Thymus (tissue), 14 donors: ENCODE measurements at places on chromosomes 4 and X. TPM values are rescaled to one million over a fixed set of nuclear protein-coding genes. Genes with fewer than 3 reads are reported as not detected.

JADE3 gene
- polyA plus RNA-seq, result 3.8 TPM

DNA sequence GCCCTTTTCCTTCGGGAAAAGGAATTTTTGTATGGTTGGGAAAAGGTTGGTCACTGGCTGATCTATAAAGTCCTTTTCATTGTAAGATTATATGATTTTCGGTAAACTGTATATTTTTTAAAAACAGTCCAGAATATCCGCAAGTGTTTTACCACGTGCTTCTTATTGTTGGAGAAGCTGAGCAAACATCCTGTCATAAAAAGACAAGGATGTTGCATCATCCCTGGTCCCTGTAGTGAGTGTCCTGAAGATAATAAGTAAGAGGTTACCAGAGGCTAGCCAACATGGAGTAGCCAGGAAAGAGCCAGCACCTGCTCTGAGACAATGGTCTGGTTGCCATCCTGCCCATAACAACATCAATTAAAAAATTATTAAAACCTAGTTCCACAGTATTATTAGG lies 5.1 kb downstream of the CXCL9 start:
- DNase-seq, result no peak

- no peak for DNase-seq
Measured at GRCh38 chrX:106170318-106170717, 2.2 kb downstream of the PWWP3B start.

DNA sequence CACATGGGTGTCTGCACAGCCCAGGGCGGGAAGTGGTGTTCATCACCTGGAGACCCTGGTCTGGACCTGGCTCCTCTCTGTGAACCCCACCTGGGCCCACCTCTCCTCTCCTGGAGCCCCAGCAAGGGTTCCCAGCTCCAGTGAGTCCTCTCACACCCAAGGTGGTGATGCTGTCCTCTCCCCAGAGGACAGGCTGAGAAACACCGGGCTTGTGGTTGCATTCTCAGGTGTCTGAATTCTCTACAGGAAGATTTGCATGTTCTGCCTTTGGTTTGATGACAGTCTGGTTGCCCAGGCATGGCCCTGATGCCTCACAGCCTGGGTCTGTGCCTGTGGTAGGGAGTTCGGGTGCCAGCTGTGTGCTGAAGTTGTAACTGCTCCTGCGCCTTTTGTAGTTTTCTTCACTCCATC lies 3.8 kb downstream of the MAEA start:
- no peak for DNase-seq

DNA sequence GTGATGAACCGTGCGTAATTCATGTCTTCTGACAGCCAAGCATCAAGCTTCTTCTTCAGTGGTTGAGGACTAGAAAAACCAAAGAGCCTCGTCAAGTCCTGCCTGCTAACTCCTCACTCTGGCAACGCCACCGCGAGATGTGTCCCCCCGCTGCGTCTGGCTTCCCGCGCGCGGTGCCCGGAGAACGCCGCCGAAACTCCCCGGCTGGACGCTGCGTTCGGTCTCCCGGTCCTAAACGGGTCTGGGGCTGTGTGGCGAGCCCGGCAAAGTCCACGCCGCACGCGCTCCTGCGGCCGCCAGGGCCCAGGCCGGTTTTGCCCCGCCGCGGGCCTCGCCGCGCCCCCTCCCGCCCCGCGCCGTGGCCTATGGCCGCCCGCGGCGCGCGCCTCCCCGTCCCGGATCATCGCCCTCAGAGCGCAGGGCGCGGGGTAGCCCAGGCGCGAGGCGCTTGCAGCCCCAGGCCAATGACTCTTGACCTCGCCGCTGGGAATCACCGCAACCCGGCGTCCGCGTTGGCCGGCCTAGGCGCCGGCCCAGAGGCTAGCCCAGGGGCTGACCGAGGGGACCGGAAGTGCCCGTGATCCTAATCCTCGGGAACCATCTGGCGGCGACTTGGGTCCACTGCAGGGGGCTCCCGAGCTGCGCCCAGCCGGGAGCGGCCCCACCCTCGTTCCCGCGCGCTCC lies at the start of gene AADAT:
TSS of gene AADAT (minus strand) at position 289 of the 684 bp plus-strand sequence. CDS start at position 23, 266 bp downstream.
- DNase-seq, result peak; percentile 67

DNA sequence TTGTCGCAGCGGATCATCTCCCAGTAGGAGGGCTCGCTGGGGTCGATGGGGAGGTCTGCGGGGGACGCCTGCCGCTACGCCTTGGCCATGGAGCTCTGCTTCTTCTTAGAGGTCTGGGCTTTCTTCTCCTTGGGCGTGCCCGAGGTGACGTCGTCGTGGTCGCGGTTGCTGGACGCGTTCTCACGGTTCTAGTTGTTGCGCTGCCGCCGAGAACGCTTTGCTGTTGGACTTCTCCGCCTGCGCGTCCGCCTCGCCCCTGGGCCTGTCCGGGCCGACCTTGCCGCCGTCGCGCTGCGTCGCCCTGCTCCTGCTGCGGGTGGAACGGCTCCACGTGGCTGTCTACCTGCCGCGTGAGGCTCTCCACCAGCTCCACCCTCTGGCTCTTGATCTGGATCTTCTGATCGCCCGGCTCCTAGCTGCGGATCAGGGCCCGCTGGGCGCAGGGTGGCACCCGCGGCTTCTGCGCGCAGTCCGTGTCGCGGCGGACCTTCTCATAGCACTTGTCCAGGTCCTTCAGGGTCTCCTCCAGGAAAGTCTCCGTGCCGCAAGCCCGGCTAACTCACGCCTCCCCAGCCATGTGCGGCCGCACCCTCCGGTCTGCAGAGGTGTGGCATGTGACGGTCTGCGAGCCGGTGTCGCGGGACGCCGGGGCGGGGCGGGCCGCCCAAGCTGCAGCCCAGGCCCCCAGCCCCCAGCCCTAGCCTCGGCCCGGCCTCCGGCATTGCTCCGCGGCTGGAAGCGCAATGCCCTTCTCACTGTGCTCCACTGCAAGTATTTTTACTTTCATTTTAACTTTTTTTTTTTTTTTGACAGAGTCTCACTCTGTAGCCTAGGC lies 40.5 kb upstream of the OGT start:
- DNase-seq, result peak; percentile 14

SRPK3 gene
- 0.75 TPM for polyA plus RNA-seq

GRCh38 chr4:28241021-28241420 lies 1380.4 kb downstream of the STIM2 start:
- DNase-seq, result no peak
